ENCODE measurements at places on chromosomes 13 and 19.

GRCh38 chr13:37701972-37702371 lies 103.4 kb upstream of the POSTN start:
- DNase-seq, result peak; percentile 20

GRCh38 chr19:47022541-47023447 lies 3.2 kb downstream of the NPAS1 start:
- DNase-seq, result no peak

GRCh38 chr13:81568824-81569223 lies 1227.9 kb upstream of the SPRY2 start:
- no peak for DNase-seq

DNA sequence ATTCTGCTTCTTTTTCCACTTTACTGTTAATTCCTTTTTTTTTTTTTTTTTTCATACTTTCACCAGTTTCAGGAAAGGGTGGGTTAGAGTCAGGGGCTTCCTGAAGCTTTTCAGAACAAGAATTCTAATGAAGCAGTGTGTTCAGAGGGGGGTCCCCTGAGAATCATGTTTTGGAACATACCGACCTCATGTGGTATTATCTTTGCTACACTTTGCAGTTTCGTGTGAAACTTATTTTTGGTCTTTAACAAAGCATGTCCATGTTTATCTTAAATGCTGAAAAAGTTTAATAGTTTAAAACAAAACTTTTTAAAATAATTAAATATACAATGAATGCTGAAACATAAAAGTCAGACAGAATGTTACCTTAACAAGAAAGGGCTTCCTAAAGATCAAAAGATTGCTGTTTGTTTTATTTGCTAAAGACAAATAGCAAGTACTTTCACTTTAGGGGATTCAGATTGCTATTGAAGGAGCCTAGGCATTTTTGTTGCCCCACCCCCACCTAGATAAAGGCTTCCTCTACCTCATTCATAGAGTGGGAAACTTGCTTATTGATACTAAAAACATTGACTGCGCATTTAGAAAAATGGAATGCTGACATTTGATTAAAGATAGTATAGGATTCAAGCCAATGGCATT lies 21.1 kb upstream of the POMP start:
- no peak for DNase-seq

- no peak for DNase-seq
Measured at GRCh38 chr13:58018020-58018419, 386.5 kb downstream of the PCDH17 start.

- no peak for DNase-seq
Measured at GRCh38 chr13:24911133-24911908, 147.4 kb downstream of the RNF17 start.

DNA sequence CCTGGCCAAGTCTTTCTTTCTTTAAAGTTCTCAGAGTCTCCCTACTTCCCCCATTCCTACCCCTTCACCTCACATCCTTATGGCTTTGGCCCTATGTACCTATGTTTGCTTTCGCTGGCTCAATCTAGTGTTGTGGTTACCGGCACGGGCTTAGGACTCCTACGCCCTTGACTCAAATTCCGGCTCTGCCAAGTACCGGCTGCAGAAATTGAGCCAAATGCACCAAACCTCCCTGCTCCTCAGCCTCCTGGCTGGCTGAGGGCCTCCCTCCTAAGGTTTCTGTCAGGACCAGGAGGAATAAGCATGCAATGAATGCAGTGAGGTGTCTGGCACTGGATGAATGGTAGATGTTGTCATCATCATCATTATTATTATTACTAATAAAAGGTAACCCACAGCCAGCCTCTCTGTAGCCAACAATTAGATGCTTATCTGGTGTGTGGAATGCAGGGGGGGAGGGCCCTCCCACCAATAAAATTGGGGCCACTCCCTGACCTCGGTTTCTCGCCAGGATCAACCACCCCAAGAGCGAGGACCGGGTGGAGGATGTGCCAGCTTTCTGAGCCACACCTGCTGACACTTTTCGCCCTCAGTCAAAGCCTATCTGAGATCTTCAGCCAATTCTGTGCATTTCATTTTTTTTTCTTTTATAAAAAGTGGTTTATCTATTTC lies 20.7 kb downstream of the KLK5 start:
- peak; percentile 99 for DNase-seq

GRCh38 chr13:25421612-25422011 lies 49.8 kb downstream of the ATP8A2 start:
- no peak for DNase-seq

DNA sequence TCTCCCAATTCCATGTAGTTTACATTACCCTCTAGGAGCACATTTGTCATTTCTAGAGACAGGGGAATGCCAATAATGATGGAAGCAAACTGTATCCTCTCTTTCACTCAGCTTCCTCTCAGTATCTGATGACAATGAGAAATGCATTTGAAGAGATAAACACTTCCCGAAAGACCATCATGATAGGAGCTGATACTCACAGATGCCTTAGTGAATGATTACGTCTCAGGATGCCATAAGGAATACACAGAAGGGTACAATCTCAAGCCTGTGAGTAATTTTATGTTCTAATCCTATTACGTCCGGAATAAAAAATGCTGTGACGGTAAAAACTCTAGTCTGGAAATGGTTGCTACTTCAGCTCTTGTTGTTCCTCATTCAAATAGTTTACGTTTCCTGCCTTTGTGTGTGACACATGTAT lies 663.8 kb upstream of the MIR17HG start:
- no peak for DNase-seq

GRCh38 chr13:74131227-74131626 lies 3.0 kb downstream of the KLF12 start:
- DNase-seq, result no peak

DNA sequence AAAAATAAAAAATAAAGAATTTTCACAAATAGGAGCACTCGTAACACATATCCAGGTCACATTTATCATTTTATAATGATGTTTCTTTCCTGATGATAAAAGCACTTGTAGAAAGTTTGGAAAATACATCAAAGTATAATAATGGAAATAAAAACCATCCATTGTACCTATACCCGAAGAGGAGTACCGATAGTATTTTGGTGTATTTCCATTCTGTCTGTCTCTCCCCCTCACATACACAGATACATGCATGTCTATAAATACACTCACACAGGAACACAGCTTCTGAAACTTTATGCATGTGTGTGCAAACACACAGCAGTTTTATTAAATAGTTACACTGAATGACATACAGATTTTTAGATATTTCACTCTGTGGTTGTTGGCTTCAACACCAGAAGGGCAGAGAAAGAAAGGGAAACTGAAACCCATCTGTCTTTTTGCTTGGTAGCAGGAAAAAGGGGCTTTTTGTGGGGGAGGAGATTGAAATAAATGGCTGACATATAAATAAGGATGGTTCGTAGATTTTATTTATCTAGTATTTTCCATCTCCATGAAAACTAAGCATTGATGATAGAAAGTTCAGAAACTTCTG lies 114.8 kb downstream of the LRCH1 start:
- DNase-seq, result no peak

GRCh38 chr13:60494296-60494695 lies 97.3 kb downstream of the TDRD3 start:
- no peak for DNase-seq

DNA sequence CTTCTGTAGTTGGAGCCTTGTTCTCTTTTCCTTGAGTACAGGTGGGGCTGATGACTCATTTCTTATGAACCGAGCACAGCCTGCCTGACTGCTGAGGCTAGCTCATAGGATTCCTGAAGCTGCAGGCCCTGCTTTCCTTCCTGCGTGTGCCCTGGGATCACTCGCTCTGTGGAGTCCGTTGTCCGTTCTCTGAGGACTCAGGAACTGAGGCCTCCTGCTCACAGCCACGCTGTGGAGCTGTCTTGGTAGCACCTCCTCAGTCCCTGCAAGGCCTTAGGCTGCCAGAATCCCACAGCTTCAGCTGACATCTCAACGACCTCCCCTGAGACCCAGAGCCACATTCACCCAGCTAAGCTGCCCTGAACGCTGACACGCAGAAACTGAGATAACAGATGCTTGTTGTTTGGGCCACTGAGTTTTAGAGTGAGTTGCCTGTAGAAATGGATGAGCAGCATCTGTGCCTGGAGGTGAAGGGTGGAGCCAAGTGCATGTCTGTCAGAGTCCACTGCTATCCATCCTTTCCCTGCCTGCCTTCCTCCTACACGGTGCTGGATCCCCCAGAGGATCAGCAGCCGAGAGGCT lies 72.9 kb downstream of the ARHGEF7 start:
- peak; percentile 37 for DNase-seq

- DNase-seq, result no peak
Measured at GRCh38 chr19:56147307-56147706, 6.2 kb downstream of the ZNF444 start.

- DNase-seq, result no peak
Measured at GRCh38 chr13:27336014-27336673, 65.5 kb downstream of the RASL11A start.

GRCh38 chr13:60453490-60453889 lies 56.5 kb downstream of the TDRD3 start:
- DNase-seq, result no peak

Data from epithelial cell of prostate (primary cell).